K562 (cell line): ENCODE measurements at places on chromosomes 7 and 10. TPM values are rescaled to one million over a fixed set of nuclear protein-coding genes. Genes with fewer than 3 reads are reported as not detected.

GRCh38 chr10:119608316-119609155 lies 11.8 kb upstream of the TIAL1 start:
- DNase-seq: no peak

GRCh38 chr10:98217801-98218200 lies 50.2 kb downstream of the LOXL4 start:
- DNase-seq: no peak

- no peak for DNase-seq
Observed at GRCh38 chr10:13671904-13672303, 85.1 kb downstream of the PRPF18 start.

Gene OR2A7
- not detected in 2 replicates for total RNA-seq

Gene CAMK2B
- total RNA-seq: 0.29 TPM in 1 of 2 replicates, not detected in the other

GRCh38 chr7:128215739-128216138 lies 25.3 kb upstream of the LEP start:
- no peak for DNase-seq

Gene CCNY
- total RNA-seq: 69.2 and 76.9 TPM in 2 replicates

Gene ZNF746
- total RNA-seq: 30.7 and 31.6 TPM in 2 replicates

Gene PLEKHS1
- total RNA-seq: not detected in 2 replicates

- peak; percentile 28 for DNase-seq
Observed at GRCh38 chr10:114879541-114880158, 58.1 kb downstream of the FHIP2A start.

DNA sequence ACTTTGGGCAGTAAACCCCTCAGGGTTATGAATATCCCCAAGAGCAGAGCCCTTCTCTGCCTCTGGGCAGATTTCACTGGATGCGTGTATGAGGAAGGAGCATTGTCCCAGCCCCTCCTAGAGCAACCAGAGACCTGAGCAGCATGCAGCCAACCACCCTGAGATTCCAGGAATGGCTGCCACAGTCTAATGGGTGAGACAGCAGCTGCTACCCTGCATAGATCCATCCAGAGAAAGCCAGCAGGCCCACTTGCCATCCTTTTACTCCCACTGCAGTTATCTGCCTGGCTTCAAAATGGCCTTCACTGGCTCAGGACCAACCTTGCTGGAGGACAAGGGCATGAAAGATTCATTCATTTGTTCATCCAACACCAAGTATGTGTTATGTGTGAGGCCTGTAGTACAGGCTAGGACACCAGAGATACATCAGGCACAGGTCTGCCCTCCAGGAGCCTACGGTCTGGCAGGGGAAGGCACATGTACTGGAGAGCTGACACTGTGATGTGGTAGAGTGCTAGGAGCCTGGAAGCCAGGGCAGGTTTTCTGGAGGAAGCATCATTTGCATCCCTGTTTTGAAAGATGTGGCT lies 26.2 kb upstream of the C10orf105 start:
- DNase-seq: no peak

DNA sequence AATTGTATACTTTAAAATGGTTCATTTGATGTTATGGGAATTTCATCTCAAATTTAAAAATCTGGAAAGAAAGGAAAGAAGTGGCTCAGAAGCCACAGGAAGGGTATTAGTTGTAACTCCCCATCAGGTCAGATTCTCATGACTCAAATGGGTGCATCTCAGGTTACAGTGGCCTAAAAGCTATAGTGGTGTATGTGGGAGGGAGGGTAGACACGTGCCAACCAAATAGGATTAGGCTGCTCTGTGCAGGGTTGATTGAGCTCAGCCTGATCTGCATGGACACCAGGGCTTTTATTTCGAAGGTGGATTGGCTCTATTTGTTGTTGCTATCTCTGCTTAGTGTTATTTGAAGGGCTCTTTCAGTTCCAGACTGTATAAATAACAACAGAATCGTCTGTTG lies 121.5 kb upstream of the PRR15 start:
- DNase-seq: no peak

DNA sequence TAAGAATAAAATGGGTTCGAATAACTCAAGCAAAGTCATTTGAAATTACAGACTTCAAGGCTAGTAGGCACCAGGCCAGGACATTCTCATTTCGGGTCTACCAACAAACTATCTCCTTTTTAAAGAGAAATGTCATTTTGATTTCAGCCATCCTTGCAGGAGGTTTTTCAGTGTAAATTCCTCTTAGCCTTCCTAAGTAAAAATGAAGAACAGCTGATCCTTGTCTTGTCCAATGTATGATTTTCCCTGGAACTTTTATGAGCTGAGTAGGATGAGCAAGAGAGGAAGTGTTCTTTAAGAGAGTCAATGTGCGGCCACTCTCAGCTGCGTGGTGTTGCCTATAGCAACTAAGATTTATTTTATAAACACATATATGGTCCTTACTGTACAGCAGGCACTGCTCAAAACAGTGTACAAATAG lies 110.1 kb downstream of the PLCE1 start:
- no peak for DNase-seq

DNA sequence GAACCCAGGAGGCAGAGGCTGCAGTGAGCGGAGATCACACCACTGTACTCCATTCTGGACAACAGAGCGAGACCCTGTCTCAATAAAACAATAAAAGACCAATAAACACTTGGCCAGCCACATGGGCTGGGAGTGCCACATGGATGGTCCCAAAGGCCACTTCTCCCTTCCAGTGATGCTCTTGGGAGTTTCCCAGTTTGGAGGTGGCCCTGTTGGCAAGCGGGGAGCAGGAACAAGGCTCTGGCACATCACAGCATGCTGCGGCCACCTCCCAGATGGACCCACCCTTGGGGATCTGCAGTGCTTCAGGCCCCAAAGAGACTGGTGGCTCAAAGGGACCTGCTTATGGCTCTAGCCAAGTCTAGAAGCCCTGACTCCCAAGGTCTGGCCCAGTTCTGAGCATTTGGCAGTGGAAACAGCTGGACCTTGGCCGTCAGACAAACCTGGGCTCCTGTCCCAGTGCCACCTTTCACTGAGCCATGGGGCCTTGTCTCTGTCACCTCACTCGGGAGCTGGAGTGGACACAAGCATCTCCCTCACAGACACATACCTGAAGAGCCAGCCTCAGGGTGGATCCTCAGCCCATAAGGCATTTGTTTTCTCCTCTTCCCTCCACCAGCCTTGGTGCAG lies 91.7 kb downstream of the COL13A1 start:
- DNase-seq: no peak

DNA sequence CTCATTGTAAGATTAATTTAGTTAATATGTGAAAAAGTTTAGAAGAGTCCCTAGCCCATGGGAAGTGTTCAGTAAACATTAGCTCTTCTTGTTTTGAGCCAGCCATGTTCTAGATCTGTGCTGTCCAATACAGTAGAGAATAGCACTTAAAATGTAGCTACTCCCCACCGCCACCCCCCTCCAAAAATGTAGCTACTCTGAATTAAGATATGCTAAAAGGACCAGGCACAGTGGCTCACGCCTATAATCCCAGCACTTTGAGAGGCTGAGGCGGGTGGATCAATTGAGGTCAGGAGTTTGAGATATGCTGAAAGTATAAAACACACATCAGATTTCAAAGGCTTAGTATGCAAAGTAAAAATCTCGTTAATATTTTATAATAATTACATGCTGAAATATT lies 47.3 kb upstream of the MXI1 start:
- DNase-seq: no peak

Gene GHRHR
- not detected in 2 replicates for total RNA-seq

DNA sequence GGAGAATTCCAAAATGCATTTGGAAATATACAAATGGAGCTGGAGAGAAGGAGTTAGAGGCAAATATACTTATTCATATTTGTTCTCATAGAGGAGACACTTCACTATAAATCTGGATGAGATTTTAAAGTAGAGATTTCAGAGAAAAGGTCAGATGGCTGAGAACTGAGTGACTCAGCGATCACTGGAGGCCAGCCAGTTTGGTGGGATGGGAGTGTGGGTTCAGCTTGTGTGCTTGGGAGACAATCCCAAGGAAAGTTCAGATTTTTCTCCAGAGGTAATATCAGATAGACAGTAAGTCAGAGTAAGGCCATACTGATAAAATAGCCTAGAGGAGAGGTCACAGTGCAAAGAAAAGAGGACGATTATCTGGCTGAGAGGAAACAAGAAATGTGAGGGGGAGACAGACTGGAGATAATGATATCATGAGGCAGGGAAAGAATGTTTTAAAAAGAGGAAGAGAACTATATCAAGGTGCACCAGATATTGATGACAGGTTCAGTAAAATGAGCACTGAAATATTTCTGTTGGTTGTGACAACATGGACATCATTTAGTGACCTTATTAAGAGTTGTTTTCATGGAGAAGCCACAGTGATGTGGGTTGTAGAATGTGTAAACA lies 67.0 kb downstream of the MDFIC start:
- no peak for DNase-seq

- DNase-seq: no peak
Observed at GRCh38 chr10:43318976-43319960, 52.2 kb upstream of the FXYD4 start.

DNA sequence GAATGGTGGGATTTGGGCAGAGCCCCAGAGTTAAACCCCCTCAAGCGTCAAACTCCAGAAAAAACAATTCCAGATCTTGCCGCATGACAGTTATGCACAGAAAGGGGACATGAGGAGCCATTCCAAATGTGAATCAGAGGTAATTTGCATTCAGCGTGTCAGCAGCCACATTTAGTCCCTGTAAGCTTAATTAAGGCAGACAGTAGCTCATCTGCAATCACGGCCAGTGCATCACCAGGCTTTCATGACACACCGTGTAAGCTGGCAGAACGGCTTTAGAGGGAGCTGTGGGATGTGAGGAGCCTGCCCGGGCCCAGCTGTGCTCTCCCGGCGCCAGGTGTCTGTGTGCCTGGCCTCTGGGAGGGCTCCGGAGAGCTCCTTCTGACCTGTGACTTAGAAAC lies 18.7 kb upstream of the PRKAG2 start:
- DNase-seq: no peak

Gene ASIC3
- 2.9 and 3.2 TPM in 2 replicates for total RNA-seq

GRCh38 chr10:76298329-76298728 lies 866.9 kb downstream of the LRMDA start:
- no peak for DNase-seq

DNA sequence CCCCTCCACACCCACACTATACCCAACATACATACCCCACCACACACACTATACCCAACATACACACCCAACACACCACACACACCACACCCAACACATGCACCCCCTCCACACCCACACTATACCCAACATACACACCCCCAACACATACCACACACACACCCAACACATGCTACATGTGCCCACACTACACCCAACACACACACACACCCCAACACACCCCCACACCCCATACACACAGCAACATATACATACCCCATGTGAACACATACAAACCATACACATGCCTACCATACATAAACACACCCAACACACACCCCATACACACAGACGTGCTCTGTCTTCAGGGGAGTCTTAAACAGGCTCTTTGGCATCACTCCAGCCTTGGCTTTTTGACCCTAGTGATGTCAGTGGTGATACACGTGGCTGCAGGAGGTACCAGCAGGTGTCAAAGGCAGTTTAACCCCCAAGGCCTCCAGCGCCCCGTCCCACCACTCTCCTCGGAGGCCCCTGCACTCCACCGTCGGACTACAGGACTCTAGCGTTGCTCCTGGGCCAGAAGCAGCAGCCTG lies 73.4 kb downstream of the HIPK2 start:
- DNase-seq: no peak

Gene CDH23
- total RNA-seq: 0.47 and 0.53 TPM in 2 replicates

- DNase-seq: peak; percentile 41
Observed at GRCh38 chr7:22728401-22729029, 1.5 kb downstream of the IL6 start.

Gene CRHR2
- total RNA-seq: not detected in 2 replicates

Gene SMO
- 0.07 and 0.13 TPM in 2 replicates for total RNA-seq

DNA sequence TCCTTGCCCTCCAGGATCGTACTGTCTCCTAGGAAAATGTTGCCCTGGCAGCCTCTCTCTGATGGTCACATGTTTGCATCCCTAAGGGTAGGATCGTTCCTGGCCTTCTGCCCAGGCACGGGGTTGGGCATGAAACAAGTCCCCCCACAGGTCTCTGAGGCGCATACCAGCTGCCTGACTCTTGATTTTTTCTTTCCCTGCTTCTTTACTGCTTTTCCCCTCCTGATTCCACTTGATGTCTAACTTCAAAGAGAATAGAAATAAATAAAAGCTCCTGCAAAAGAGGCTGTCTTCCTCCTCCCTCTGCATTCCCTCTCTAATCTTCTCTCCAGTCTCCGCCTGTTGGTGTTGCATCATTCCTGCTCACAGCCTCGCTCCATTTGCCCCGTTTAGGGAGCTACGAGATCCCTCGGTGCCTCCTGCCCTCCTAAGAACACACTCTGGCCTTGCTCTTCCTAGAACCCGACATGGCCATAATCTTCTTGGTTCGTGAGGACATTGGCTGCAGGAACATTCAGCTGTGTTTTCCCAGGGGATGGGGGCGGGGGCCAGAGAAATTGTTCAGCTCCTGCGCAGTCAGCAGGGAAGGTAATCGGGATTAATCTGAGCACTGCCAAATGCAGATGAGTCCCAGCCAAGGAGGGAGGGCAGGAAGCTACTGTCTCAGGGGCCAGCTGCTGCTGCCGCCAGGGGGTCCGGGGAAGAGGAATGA lies 26.0 kb downstream of the LEP start:
- peak; percentile 30 for DNase-seq

Gene PDLIM1
- total RNA-seq: 110 and 116 TPM in 2 replicates

DNA sequence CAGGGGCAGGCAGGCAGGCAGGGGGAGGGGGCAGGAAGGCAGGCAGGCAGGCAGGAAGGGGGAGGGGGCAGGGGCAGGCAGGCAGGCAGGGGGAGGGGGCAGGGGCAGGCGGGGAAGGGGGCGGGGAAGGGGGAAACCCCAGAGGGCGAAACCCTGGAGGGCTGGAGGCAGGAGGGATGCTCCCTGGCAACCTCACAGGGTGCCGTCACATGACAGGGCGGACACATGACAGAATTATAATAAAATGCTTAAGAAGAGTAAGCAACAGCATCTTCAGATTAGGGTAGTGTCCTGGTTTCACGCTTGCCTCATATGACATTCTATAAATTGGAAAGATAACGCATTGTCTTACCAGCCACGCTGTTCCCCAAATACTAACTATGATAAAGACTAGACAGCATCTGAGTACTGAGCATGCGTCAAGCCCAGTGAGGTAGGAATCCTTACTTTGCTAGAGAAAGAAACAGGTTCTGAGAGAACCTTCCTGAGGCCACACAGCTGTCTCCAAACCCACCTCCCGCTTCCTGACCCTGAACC lies 131.6 kb downstream of the DIP2C start:
- DNase-seq: no peak

DNA sequence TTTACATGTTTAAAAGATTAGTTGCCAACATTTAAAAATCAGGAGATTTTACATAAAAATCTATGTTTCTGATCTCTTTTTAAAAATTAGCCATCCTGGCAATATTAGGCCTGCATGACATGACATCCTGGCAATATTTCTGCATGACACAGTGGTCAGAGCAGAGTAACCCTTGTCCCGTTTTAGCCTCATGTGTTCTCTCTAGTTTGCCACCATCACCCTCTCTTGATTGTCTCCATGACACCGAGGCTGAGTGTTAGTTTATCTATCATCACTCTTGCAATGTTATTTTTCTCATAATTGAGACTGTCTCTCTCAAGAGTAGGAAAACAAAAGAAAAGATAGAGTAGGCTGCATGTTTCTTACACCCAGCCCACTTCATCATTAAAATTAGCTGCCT lies 189.7 kb upstream of the AGK start:
- DNase-seq: no peak

GRCh38 chr10:32650246-32650655 lies 204.3 kb downstream of the CCDC7 start:
- no peak for DNase-seq

Gene LRIT1
- total RNA-seq: not detected in 2 replicates

Gene HYAL4
- not detected in 2 replicates for total RNA-seq
